ENCODE measurements at places on chromosomes 5 and 9. TPM values are rescaled to one million over a fixed set of nuclear protein-coding genes. Genes with fewer than 3 reads are reported as not detected.

FOXD4L4 gene
- 0.08 TPM for total RNA-seq

SYNPO gene
- 0.59 TPM for total RNA-seq

SLCO6A1 gene
- not detected for total RNA-seq

MELK gene
- 12.3 TPM for total RNA-seq

ITGA2 gene
- total RNA-seq, result 8.2 TPM

SLC46A2 gene
- total RNA-seq, result not detected

GLT6D1 gene
- total RNA-seq, result not detected

BTNL8 gene
- not detected for total RNA-seq

FGFR4 gene
- 0.12 TPM for total RNA-seq

EIF4EBP3 gene
- total RNA-seq, result 0.90 TPM

ANKRD33B gene
- 3.1 TPM for total RNA-seq

ZFAND5 gene
- total RNA-seq, result 29.5 TPM

IL17B gene
- total RNA-seq, result not detected

USP20 gene
- 8.3 TPM for total RNA-seq

IRGM gene
- not detected for total RNA-seq

DNM1 gene
- total RNA-seq, result 4.4 TPM

CDC20B gene
- total RNA-seq, result not detected

PHF24 gene
- under 0.01 TPM for total RNA-seq

PCDHA7 gene
- total RNA-seq, result 1.5 TPM

PCDHB6 gene
- total RNA-seq, result 0.08 TPM

STKLD1 gene
- total RNA-seq, result 0.75 TPM

SH2D3C gene
- total RNA-seq, result 0.08 TPM

STXBP1 gene
- 10.8 TPM for total RNA-seq

C9orf153 gene
- 0.08 TPM for total RNA-seq

SLC9A3 gene
- 0.60 TPM for total RNA-seq

SHB gene
- total RNA-seq, result 28.8 TPM

FOXD4 gene
- 0.23 TPM for total RNA-seq

SHOC1 gene
- not detected for total RNA-seq

SOWAHA gene
- total RNA-seq, result not detected

GABRP gene
- not detected for total RNA-seq

OTP gene
- not detected for total RNA-seq

FGF18 gene
- total RNA-seq, result not detected

ARL10 gene
- total RNA-seq, result 7.3 TPM

F2R gene
- total RNA-seq, result 92.9 TPM

CCL28 gene
- 0.68 TPM for total RNA-seq

SLC27A6 gene
- total RNA-seq, result not detected

SSBP2 gene
- total RNA-seq, result 24.1 TPM

UGT3A2 gene
- total RNA-seq, result not detected

DDX4 gene
- not detected for total RNA-seq

WDR36 gene
- 41.1 TPM for total RNA-seq

LMX1B gene
- not detected for total RNA-seq

ABO gene
- total RNA-seq, result not detected

UBTD2 gene
- total RNA-seq, result 22.4 TPM

CDX1 gene
- 0.15 TPM for total RNA-seq

NOP16 gene
- total RNA-seq, result 11.8 TPM

ZDHHC12 gene
- 28.6 TPM for total RNA-seq

SELENOP gene
- total RNA-seq, result 2.6 TPM

MAT2B gene
- 61.1 TPM for total RNA-seq

FNIP1 gene
- total RNA-seq, result 36.5 TPM

MEF2C gene
- total RNA-seq, result 27.2 TPM

Data from smooth muscle cell of the coronary artery (primary cell).